ENCODE measurements at places on chromosomes 5 and 9.

- DNase-seq, result no peak
Observed at GRCh38 chr9:129089246-129089645, 8.3 kb downstream of the DOLPP1 start.

DNA sequence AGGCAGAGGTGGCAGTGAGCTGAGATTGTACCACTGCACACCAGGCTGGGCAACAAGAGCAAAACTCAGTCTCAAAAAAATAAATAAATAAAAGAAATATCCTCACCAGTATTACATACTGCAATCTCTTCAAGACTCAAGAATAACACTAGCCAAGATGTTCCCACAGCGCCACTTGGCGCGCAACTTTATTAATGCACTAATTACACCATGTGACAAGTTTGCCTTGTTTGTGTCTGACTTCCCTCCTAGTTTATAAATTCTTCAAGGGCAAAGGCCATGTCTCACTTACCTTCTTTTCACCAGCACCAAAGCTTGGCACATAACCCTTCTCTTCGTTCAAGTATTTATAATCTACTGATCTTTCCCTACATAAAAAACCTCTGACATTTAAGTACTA is 4.8 kb downstream of the SKP1 start:
- DNase-seq, result no peak

DNA sequence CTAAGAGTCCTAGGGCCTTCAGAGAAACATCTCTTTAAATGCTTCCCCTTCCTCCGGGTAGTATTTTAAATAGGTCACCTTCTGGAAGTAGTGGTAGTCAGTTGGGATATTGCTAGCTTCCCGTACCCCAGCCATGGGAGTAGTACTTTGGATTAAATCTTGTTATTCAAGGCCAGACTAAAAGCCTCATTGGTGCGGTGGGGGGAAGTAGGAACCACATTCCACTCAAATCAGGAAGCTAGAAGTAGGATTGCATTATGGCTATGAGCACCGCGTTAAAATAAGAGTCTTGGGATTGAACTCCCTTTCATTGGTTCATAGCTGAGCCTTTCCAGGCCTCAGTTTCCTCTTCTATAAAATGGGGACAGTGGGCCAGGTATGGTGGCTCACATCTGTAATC is 6.7 kb downstream of the KCNIP1 start:
- DNase-seq, result no peak

DNA sequence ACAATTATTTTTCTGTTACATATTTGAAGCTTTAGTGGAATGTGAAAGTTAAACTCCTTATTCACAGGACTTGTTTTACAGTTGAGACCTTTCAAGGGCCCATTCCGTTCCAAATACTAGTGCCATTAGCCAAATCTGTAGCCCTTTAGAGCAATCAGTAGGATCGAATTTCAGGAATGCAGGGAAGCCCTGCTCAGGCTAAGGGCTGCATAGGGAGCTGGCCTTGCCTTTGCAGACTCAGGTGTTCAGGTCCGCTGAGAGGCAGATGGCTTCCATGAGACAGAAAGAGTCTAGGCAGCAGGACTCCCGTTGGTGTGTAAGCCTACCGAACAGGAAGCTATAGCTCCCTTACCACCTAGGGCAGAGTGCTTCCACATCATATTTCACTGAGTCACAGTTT is 150.1 kb upstream of the SLC27A6 start:
- no peak for DNase-seq

DNA sequence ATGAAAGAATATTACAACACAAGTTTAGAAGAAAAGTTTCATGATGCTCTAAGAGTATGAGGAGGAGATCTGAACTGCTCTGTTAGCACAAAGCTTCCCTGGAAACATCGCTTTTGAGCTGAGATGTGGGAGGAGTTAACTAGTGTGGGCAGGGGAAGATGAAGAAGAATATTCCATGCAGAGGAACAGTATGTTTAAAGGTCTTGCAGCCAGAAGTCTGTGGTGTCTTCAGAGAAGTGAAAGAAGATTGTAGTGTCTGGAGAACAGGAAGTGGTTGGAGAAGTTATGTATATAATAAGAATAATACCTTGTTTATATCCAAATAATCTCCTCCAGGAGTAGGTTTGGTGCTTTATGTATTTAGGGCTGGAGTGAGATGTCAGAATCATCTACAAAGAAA is 406.7 kb downstream of the MAN2A1 start:
- DNase-seq, result no peak
